ENCODE measurements at places on chromosomes 3 and 15. TPM values are rescaled to one million over a fixed set of nuclear protein-coding genes. Genes with fewer than 3 reads are reported as not detected.
A peak's percentile ranks its signal among the peaks of the same experiment; 100 is the strongest.

GP5 gene
- total RNA-seq = 0.13 TPM

EXD1 gene
- 0.54 TPM for total RNA-seq

RTF1 gene
- total RNA-seq = 47.7 TPM

SMCO1 gene
- not detected for total RNA-seq

ATP10A gene
- 3.4 TPM for total RNA-seq

AMT gene
- 46.5 TPM for total RNA-seq

LRTM1 gene
- not detected for total RNA-seq

FSD2 gene
- total RNA-seq = not detected

DNA sequence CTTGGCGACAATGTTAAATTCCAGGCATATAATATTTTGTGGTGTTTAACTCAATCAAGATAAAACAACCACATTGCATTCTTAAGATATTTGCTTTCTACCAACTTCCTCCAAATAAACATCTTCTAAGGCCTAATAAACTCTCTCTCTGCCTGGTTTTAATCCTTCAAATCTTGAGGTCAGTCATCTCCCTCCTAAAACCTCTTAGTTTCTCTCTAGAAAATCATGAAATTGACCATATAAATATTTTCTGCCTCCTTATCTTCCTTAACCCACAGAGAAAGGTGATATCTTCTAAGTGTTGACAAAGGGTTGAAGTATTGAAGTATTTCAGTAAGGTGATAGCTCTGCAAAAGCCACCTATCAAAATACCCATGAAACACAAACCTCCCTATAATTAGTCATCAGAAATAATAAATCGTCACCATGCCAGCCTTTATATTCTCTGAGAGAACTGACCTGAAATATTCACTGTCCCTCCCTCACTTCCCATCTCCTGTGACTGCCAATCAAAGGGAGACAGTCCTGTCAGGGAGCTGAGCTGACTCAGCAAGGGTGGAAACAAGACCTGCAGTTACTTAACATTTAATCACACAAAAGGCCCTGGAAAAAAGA, 1261.1 kb downstream of the ROBO1 start:
- DNase-seq = no peak
- no peak overlapping the region for H3K27ac ChIP-seq
- H3K27me3 ChIP-seq = no peaks in the 10 kb centered on the region
- H3K4me1 ChIP-seq = no peaks in the 10 kb centered on the region

GRCh38 chr3:185144784-185145183, 8.1 kb downstream of the C3orf70 start:
- H3K27me3 ChIP-seq = no peaks in the 10 kb centered on the region
- no peak for DNase-seq
- no peaks in the 10 kb centered on the region for H3K4me1 ChIP-seq
- no peaks in the 10 kb centered on the region for H3K36me3 ChIP-seq

GRCh38 chr15:35038626-35039451, 46.3 kb downstream of the NANOGP8 start:
- no peak overlapping the region for H3K27ac ChIP-seq
- H3K36me3 ChIP-seq = no peaks in the 10 kb centered on the region
- H3K4me1 ChIP-seq = no peaks in the 10 kb centered on the region

DNA sequence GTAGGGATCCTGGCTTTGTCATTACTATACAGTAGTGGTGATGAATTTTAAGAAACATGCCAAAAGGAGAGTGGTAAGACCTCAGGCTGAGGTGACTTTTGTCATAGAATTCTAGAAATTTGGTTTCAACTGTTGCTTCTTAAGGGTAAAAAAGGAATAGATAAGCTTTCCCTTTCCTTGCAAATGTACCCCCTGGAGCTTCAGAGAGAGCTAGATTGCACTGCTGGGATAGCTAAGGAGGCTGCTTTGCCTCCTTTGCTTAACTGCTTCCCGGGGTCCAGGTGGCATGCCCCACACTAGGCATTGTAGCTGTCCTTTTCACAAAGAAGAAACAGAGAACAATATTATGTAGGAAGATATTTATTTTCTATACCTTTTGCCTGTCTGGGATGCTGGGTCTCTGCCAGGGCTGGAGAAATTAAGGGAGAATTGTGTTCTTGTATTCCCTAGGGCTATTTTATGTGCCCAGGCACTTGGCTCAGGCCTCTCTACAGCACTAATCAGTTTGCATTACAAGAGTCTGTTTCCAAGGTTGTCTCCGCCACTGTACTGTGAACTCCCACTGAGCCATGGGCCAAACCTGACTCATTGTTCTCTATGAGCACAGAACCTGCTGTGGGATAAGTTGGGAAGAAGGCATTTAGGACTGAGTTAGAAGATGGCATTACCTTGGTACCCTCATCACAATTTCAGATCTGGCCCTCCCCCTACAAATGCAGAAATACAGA, 460.0 kb downstream of the PDCD6IP start:
- peaks cover 8% of the 10 kb centered on the region for H3K4me1 ChIP-seq
- no peaks in the 10 kb centered on the region for H3K36me3 ChIP-seq
- no peak overlapping the region for H3K27ac ChIP-seq

DNA sequence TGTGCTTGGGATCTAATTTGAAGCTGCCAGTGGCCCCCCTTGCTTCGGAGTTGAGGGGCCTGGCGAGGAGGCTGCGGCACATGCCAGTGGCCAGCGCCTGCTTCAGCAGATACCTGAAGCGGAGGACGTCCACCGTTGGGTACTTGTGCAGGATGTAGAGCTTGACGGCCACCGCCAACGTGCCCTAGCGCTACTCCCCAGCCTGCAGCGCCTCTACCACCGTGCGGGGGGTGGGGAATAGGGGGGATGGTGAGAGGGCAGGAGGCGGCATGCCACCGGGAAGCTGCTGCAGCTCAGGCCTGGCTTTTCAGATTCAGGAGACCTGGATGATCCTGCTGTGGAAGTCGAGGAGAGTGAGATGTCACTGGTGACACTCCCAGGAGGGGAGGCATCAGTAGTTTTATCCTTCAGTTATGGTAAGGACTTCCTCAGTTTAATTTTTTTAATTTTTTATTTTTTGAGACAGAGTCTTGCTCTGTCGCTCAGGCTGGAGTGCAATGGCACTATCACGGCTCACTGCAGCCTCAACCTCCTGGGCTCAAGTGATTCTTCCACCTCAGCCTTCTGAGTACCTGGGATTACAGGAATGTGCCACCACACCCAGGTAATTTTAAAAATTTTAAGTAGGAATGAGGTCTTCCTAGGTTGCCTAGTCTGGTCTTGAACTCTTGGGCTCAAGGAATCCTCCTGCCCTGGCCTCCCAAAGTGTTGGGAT, 150.6 kb upstream of the FRMD4B start:
- DNase-seq = no peak
- H3K36me3 ChIP-seq = no peaks in the 10 kb centered on the region
- H3K27ac ChIP-seq = no peak overlapping the region

DNA sequence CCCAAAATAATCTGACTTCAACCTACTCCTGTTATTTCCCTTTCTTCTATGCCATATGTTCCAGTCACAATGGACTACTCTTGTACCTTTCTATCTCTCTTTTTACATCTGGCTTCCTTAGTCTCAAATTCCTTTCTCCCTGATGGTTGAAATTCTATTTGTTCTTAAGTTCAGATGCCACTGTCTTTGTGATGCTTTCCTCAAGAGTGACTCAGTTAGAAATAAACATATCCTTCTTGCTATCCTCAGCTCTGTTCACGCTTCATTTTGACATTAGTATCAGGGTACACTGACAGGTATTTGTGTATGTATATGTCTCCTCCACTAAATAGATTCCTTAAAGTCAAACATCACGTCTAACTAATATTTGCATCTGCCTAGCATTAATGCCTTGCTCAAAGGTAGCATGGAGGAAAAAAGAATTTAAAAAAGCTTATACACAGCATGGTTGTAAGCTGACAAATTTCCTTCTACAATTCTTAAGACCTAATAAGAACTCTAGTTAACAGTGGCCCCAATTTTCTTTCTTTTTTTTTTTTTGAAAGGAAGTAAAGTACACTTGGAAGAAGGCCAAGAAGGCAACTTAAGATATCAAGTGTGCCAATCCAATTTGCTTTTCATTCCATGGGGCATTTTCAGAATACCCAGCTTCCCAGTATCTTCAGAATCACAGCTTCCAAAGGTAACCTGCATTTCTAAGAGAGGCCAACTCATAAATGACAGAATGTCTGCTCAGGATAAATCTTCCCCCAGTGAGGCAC, 58.0 kb downstream of the CHAC1 start:
- no peaks in the 10 kb centered on the region for H3K4me1 ChIP-seq
- H3K36me3 ChIP-seq = no peaks in the 10 kb centered on the region
- no peak overlapping the region for H3K27ac ChIP-seq

- no peak for DNase-seq
- H3K36me3 ChIP-seq = no peaks in the 10 kb centered on the region
- H3K27ac ChIP-seq = no peak overlapping the region
These were observed 202.2 kb upstream of the ADAMTS9 start for GRCh38 chr3:64890006-64890405.

DNA sequence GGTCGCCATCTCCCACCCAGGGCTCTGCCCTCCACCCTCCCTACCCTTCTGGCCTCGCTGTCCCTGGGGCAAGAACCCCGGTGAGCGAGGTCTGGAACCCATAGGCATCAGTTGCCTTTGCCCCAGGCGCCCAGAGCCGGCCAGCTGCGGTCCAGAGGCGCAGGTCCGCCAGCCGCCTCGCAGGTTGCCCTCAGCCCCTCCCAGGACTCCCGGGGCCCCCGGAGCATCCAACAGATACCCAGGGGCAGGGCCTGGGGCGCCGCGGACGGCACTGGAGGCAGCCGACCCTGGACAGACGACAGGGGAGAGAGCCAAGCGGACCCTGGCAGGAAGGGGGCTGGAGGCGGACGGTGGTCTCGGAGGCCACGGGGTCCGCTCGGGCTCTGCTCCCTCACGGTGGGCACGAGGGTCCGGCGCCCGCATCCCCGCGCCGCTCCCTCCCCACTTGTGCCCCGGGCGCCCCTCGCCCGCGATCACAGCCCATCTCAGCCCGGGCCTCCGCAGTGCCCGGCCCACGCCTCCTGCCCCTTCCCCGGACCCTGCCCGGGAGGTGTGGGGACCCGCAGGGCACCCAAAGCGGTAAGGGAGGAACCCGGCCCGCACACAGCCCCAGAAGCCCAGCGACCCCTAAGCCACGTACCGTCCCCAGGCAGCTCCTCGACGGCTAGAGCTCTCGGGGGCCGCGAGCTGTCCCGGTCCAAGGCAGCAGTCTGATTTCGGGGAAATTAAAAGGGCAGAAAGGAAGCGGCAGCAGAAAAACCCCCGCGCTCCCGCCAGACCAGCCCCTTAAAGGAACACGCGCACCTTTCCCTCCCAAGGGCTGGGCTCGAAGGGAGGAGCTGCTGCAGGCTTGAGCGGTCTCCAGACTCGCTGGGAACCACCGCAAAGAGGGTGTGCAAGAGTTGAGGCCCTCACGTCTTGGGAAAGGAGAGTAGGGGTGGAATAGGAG, at the start of gene HAPLN3:
Gene HAPLN3, minus strand, starts transcription at position 726 of the 949 bp plus-strand sequence. CDS start 8,246 bp downstream, outside the sequence.
- peaks cover 24% of the 10 kb centered on the region for H3K4me1 ChIP-seq
- DNase-seq = no peak
- H3K27ac ChIP-seq = no peak within 1 kb of the TSS
- H3K4me3 ChIP-seq = peak within 1 kb of the TSS; percentile 67

- no peak for DNase-seq
- H3K27me3 ChIP-seq = no peaks in the 10 kb centered on the region
- no peaks in the 10 kb centered on the region for H3K36me3 ChIP-seq
- H3K4me3 ChIP-seq = no peak overlapping the region
- no peaks in the 10 kb centered on the region for H3K4me1 ChIP-seq
These were observed 25.7 kb downstream of the FSIP1 start for GRCh38 chr15:39756806-39757522.

- peaks cover 43% of the 10 kb centered on the region for H3K36me3 ChIP-seq
- H3K4me1 ChIP-seq = peaks cover 3% of the 10 kb centered on the region
- DNase-seq = no peak
- no peaks in the 10 kb centered on the region for H3K27me3 ChIP-seq
These were observed 12.0 kb downstream of the FSTL1 start for GRCh38 chr3:120438665-120439370.

DNA sequence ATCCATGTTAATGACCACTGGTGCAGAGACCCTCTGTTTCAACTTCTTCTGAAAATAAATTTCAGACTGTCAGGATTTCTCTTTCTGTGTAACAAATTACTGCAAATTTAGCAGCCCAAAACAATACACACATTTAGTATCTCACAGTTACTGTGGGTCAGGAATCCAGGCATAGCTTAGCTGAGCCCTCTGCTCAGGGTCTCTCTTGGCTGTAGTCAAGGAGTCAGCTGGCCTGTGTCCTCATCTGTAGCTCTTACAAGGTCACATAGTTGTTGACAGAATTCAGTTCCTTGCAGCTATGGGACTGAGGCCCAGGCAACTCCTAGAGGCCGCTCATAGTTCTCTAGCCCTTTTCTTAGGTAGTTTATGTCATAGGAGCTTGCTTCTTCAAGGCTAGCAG, 51.9 kb downstream of the NKIRAS1 start:
- no peak overlapping the region for H3K4me3 ChIP-seq
- H3K27ac ChIP-seq = no peak overlapping the region
- no peak for DNase-seq
- peaks cover 10% of the 10 kb centered on the region for H3K4me1 ChIP-seq
- H3K36me3 ChIP-seq = 0 out of 2 replicates have a peak, but pooled peaks cover 3% of the 10 kb centered on the region
- H3K27me3 ChIP-seq = no peaks in the 10 kb centered on the region

GRCh38 chr3:81485444-81485865, 276.0 kb downstream of the GBE1 start:
- H3K36me3 ChIP-seq = no peaks in the 10 kb centered on the region
- no peaks in the 10 kb centered on the region for H3K27me3 ChIP-seq
- no peak overlapping the region for H3K27ac ChIP-seq
- no peak for DNase-seq
- H3K4me1 ChIP-seq = no peaks in the 10 kb centered on the region
- no peak overlapping the region for H3K4me3 ChIP-seq
